H1 (cell line): ENCODE measurements at places on chromosomes 1 and 21. TPM values are rescaled to one million over a fixed set of nuclear protein-coding genes. Genes with fewer than 3 reads are reported as not detected.

The TMEM52 gene
- 14.6 and 15.0 TPM in 2 replicates for total RNA-seq

DNA sequence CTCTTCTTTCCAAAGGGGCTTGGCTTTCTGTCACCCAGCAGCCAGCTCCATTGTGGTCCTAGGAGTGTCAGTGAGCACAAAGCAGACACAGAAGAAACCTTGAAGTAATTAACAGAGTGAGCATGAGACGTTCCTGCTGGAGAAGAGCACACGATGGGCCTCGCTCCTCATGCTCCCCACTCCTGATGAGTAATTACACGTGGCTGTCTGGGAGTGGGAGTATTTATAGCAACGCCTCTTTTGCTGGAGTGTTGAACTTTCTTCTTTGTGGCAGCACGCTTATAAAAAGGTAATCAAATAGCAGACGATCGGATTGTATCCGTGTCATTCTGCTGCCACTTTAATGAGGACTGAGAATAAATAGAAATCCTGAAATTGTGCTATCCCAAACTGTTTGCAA, 185.8 kb downstream of the CAMTA1 start:
- H3K4me1 ChIP-seq = no peaks in the 10 kb centered on the region
- H3K4me3 ChIP-seq = no peak overlapping the region
- no peaks in the 10 kb centered on the region for H3K27me3 ChIP-seq
- no peak for DNase-seq

DNA sequence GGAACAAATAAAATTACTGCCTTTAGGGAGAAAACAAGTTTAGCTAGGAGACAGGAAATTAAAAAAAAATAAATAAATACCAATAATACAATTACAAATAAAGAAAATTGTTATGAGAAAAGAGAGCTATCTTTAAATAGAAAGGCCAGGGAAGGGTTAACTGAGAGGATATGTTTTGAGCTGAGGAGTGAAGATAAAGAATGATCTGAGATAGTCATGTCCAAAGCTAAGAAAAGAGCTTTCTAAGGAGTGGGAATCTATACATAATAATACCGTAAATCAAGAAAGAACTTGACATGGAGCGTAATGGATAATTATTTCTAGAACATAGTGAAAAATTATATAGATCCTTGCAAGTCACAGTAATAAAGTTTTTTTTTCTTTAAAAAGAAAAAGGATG, 176.5 kb downstream of the NCAM2 start:
- H3K27me3 ChIP-seq = no peaks in the 10 kb centered on the region
- H3K27ac ChIP-seq = no peak overlapping the region
- H3K4me1 ChIP-seq = no peaks in the 10 kb centered on the region
- H3K36me3 ChIP-seq = no peaks in the 10 kb centered on the region
- no peak overlapping the region for H3K4me3 ChIP-seq

The INAVA gene
- 43.4 and 46.8 TPM in 2 replicates for total RNA-seq

DNA sequence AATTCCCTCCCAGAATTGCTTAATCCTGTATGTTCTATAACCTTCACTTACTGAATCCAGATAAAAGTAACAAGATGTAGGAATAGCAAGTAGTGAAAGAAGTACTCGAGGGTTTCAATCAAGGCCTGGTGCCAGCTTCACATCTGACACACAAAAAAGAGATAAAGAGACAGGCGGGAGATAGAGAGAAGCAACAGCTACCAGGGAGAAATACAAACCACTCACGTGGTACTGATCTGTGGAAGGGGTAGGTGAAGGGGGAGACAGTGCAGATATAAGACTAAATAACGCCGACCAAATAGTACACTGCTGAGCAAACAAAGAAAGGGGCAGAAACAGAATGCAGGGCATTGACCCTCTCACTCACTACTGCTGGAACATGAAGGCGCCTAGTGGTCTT, 295.2 kb downstream of the NEGR1 start:
- H3K27ac ChIP-seq = no peak overlapping the region
- no peaks in the 10 kb centered on the region for H3K27me3 ChIP-seq
- DNase-seq = no peak
- H3K4me3 ChIP-seq = no peak overlapping the region

GRCh38 chr1:79293611-79294010, 287.1 kb upstream of the ADGRL4 start:
- no peaks in the 10 kb centered on the region for H3K27me3 ChIP-seq
- DNase-seq = no peak
- H3K4me1 ChIP-seq = no peaks in the 10 kb centered on the region
- H3K36me3 ChIP-seq = no peaks in the 10 kb centered on the region
- no peak overlapping the region for H3K27ac ChIP-seq
- H3K4me3 ChIP-seq = no peak overlapping the region

DNA sequence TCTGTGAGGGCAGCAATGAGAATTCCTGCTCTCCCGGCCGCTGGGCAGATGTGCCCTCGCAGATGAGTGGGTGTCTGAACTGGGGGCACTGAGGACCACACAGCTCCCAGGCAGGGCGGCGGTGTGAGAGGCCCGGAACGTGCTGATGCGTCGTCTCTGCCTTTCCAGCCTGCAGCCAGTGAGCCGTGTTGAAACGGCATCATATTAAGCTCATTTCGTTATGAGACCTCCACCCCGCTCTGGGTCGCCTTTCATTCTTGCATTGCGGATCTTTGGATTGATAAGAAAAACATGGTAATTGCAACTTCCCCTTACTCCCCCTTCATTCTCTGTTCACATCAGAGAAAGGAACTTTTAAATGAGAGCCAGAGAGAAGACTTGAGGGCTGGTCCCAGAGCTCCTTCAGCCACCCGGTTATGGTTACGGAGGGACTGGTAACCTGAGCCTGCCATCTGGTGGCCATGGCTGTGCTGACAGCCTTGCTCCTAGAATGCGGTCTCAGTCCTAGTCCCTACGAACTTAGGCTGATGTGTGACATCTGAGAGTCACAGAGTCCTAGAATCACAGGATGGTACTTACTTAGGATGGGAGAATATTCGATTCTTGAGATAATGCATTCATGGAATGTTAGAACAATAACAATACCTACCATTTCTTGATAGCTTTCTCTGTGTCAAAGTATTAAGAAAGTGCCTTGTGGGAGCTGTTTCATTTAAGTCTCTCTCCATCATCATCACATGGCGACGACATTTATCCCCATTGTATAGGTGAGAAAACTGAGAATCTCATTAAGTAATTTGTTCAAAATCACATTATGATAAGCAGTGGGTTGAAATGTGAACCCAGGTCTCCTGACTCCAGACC, 271.0 kb downstream of the TRABD2B start:
- H3K4me3 ChIP-seq = no peak overlapping the region
- no peak overlapping the region for H3K27ac ChIP-seq
- DNase-seq = no peak
- H3K4me1 ChIP-seq = peaks cover 12% of the 10 kb centered on the region

- H3K27me3 ChIP-seq = no peaks in the 10 kb centered on the region
- H3K36me3 ChIP-seq = no peaks in the 10 kb centered on the region
- no peak for DNase-seq
- no peaks in the 10 kb centered on the region for H3K4me1 ChIP-seq
These were observed 69.4 kb upstream of the VAV3 start for GRCh38 chr1:108034396-108034795.

- peaks cover 8% of the 10 kb centered on the region for H3K4me1 ChIP-seq
- peaks cover 3% of the 10 kb centered on the region; the same call in 1 of the 2 replicates for H3K27me3 ChIP-seq
- DNase-seq = no peak
- H3K36me3 ChIP-seq = no peaks in the 10 kb centered on the region
These were observed 30.8 kb upstream of the EPS8L3 start for GRCh38 chr1:109794319-109795132.

DNA sequence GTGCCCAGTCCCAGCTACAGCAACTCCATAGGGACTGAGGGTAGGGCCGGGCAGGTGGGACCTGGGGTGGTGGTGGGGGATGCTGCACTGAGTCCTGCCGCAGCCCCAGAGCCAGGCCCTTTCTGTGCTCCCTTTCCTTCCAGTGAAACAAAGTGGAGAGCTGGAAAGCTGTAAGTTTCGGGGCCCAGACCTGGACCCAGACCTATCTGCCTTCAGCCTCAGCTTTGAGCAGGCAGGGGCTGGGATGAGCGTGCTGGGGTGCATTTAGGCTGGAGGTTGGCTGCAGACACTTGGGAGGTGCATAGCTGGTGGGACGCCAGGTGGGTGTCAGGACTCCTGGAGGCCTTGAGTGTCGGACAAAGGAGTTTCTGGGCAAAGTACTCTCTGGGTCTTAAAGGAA, 92.7 kb upstream of the C1orf174 start:
- no peaks in the 10 kb centered on the region for H3K36me3 ChIP-seq
- DNase-seq = no peak
- no peak overlapping the region for H3K27ac ChIP-seq
- H3K27me3 ChIP-seq = no peaks in the 10 kb centered on the region
- peaks cover 3% of the 10 kb centered on the region; the same call in 1 of the 2 replicates for H3K4me1 ChIP-seq
